ENCODE measurements at places on chromosomes 11 and 22.

GRCh38 chr22:47053013-47053725 is 290.7 kb downstream of the TBC1D22A start:
- no peak for DNase-seq

DNA sequence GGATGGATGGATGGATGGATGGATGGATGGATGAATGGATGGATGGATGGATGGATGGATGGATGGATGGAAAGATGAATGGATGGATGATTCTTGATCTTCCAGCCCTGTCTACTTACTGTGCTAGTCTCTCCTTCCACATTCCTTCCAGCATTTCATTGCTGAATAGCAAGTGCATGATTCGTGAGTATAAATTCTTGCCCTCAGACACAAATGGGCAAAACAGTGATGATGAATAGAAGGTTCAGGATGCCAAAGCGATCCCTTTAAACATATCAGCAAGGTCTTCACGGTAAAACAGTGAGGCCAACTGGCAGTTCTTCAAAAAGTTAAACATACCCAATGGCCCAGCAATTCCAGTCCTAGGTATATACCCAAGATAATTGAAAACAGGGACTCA is 400.2 kb downstream of the MN1 start:
- DNase-seq: peak; percentile 28

- DNase-seq: no peak
Observed at GRCh38 chr22:47158457-47158856, 396.0 kb downstream of the TBC1D22A start.

- no peak for DNase-seq
Observed at GRCh38 chr11:96257972-96258934, 84.7 kb downstream of the MAML2 start.

DNA sequence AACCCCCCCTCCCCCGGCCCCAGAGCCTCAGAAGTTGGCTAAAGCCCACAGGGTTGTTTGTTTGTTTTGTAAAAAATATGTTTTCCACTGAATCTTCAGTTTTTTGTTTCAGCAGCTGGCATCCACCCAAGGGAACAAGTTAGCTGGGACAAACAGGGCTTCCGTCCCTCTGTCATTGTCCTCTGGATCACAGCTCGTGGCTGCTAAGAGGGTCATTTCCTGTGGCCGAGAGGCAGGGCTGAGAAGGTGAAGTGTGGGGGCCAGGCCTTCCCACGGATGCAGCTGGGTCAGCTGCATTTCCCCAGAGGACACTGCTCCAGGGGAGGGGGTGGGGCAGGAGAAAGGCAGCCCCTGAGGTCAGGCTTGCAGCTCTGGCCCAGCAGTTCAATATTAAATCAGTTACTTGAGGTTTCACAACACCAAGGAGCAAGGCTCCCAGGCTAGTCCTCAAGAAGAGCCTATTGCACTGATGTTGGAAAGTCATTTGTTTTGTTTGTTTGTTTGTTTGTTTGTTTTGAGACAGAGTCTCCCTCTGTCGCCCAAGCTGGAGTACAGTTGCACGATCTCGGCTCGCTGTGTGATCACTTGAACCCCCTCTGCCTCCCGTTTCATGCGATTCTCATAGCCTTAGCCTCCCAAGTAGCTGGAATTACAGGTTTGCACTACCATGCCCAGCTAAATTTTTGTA is 34.4 kb upstream of the SMTN start:
- no peak for DNase-seq

GRCh38 chr22:39437791-39438704 is 18.8 kb upstream of the MGAT3 start:
- DNase-seq: no peak

GRCh38 chr22:36586271-36586670 is 57.3 kb upstream of the EIF3D start:
- no peak for DNase-seq

GRCh38 chr22:23715806-23716375 is 25.1 kb downstream of the RGL4 start:
- DNase-seq: no peak

GRCh38 chr11:96366024-96366423 is 23.0 kb upstream of the MAML2 start:
- no peak for DNase-seq

DNA sequence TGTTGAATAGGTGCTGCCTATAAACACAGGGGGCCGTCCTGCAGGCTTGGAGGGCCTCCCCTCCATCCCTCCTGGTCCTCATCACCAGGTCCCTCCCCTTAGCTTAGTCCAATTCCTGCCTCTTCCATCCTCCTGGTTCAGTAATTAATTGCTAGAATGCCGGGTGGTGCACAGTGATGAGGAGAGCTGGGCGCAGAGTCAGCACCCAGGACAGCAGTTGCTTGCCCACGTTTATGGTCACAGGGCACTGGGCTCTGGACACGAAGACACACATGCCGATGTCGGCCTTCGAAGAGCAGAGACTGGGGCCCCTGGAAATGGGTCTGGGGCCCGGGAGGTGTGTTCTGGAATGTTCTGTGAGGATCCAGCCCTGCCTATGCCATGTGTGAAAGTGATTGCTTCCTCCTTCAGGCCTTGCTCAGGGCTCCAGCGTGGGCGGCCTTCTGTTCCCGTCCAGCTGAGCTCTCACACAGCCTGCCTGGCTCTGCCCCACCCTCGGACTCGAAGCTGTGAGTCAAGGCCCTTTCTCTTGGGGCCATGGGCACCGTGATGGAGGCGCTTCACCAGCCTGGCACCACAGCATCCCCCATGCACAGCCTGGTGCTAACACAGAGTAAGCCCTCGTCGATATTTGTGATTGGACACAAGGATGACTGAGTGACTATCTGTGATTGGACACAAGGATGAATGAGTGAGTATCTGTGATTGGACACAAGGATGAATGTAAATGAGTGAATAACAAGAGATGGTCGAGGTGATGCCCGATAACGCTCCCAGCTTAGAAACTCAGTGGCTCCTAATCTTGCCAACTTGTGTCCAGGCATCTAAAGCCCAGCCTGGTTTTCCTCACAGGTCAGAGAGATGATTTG is 884.7 kb downstream of the BRD1 start:
- DNase-seq: no peak

DNA sequence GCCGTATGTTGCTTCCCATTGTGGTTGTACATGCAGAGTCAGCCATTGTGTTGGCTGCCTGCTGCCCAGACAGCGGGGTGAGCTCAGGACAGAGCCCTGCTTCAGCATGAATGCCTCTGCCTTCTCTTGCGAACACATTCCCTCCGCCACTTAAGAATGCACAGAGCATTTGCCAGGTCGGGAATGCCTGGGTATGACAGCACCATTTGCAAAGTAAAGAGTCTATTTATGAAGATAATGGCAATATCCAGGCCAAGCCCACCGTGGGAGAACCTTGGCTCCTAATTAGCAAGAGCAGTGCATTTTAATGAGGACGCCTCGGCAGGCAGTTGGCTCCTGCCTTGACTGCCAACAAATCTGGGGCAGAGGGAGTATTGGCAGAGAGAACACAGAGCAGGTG is 62.5 kb upstream of the SORL1 start:
- no peak for DNase-seq

- no peak for DNase-seq
Observed at GRCh38 chr11:103953797-103954486, 82.5 kb upstream of the DDI1 start.

DNA sequence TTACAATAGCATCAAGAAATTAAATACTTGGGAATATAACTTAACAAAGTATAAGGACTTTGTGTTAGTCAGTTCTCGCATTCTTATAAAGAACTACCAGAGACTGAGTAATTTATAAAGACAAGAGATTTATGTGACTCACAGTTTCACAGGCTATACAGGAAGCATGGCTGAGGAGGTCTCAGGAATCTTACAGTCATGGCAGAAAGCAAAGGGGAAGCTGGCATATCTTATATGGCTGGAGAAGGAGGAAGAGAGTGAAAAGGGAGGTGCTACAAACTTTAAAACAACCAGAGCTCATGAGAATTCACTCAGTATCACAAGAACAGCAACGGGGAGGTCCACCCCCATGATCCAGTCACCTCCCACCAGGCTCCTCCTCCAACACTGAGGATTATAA is 32.0 kb upstream of the CCDC134 start:
- no peak for DNase-seq

- no peak for DNase-seq
Observed at GRCh38 chr22:39114112-39114511, 17.1 kb downstream of the APOBEC3H start.

DNA sequence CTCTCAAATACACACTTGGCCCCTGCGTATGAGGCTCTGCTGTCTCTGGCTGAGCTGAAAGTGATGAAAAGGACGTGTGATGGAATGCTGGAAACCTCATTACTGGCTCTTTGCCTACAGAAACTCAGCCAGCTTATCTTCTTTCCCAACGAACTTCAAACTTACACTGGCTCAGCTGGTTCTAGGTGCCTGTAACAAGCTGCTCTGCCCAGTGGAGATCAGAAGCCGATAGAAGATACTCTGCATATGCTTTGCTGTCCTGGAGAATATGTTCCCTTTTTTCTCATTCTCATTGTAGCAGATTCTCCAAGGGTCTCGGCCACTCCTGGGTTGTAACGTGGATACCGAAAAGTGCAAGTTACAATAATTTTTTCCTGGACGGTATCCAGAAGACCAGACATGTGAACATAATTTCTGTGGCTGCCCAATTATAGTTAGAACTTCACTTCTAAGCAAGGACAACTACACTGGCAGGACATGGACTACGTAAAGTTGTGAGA is 405.3 kb upstream of the CCDC90B start:
- no peak for DNase-seq

- DNase-seq: no peak
Observed at GRCh38 chr11:68685656-68686380, 1.5 kb downstream of the GAL start.

GRCh38 chr11:128180441-128181087 is 406.8 kb downstream of the ETS1 start:
- DNase-seq: peak; percentile 72

GRCh38 chr11:31958076-31958735 is 132.7 kb upstream of the RCN1 start:
- DNase-seq: no peak

- no peak for DNase-seq
Observed at GRCh38 chr22:22818861-22819855, 68.5 kb upstream of the IGLL5 start.

GRCh38 chr11:120492486-120492885 is 19.1 kb upstream of the GRIK4 start:
- DNase-seq: no peak

DNA sequence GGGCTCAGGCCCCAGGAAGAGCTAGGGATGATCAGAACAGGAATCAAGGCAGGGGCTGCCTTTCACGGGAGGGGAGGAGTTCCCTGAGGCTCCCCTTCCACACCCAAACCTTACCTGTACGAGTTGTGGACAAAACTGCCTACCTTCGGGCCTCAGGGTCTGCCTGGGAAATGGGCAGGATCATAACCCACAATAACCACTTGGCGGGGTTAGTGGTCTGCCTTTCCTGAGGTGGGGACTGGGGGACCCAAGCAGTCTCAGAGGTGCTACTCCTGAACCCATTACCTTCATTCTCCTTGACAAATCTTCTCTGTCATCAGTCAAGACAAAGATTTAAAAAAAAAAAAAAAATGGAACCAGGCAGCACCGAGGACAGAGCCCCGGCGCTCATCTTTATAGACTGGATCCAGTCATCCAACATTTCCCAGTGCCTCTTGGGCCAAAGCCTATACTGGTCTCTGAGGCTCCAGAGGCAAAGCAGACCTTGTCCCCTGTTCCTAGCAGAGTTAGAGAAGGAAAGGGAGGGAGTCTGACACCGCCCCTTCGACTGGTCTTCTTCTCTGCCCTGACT is 14.2 kb downstream of the P2RY6 start:
- no peak for DNase-seq

GRCh38 chr11:69156673-69157155 is 979 bp downstream of the SMIM38 start:
- DNase-seq: no peak

DNA sequence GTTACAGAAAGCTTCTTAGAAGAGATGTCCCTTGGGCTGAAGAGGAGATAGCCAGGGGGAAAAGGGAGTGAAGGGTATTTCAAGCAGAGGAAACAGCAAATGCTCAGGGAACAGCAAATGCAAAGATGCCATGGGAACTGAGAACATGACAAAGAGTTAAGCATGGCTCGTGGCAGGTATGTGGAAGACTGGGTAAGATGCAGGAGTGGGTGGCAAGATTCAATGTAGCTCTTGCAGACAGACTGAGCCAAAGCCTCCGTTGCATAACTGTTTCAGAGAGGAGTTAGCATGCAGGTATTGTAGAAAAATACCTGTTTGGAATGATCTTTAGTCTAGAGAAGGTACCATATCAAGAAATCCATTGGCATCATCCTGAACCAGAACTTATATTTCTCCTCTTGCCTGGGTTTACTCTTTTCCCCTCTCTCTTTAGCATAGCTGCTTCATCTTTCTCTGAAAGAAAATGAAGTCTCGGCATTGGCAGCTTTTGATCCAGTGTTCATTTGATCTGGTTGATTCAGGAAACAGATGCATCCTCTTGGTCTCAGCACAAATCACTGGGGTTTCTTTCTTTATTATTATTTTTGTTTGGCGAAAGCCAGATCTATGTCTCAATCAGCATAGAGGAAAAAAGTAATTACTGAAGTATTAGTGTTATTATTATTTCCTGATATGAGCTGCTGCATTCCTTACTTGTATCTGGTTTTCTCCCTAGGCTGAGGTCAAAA is 41.7 kb upstream of the NUP160 start:
- DNase-seq: no peak

- no peak for DNase-seq
Observed at GRCh38 chr22:41340357-41340756, 39.0 kb downstream of the ZC3H7B start.

DNA sequence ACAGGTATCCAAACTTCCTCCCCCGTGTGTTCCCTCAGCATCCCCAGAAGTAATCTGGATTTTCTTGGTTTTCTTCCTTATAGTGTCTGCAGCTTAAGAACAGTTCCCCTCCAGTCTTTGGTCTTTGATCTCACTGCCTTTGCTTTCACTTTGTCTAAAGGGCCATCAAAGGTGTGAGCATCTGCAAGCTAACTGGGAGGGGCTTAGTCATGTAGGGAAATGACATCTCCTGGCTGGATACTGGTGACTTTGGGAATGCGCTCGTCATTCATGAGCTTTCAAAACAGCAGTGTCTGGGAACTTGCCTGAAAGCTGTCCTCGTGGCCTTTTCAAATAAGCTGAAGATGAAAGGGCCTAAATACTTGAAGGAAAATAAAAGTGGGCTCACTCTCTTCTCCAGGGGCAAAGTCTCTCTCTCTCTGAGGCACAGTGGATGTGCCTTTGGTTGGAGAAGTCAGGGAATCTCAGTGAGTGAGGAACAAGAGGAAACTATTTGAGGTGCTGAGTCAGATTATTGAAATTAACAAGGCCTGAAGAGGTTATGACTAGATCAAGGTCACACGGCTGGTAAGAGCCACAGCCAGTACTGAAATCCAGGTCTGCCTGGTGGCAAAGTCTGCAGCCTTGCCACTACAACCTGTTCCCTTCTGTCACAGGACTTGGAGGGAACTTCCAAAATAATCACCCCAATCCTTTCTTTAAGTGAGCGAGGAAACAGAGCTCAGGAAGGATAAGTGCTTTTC is 45.6 kb upstream of the TENM4 start:
- DNase-seq: no peak
